ENCODE measurements at places on chromosomes 5 and 9. TPM values are rescaled to one million over a fixed set of nuclear protein-coding genes. Genes with fewer than 3 reads are reported as not detected.

GRCh38 chr5:154273963-154274827 lies 83.7 kb downstream of the GALNT10 start:
- no peak for DNase-seq

The C5orf58 gene
- polyA plus RNA-seq: 0.35 TPM

GRCh38 chr5:62729675-62730074 lies 151.1 kb downstream of the LRRC70 start:
- DNase-seq: no peak

The C5orf52 gene
- polyA plus RNA-seq: not detected

GRCh38 chr9:31535651-31536050 lies 848.8 kb upstream of the ACO1 start:
- peak; percentile 25 for DNase-seq

GRCh38 chr5:122201365-122201764 lies 72.0 kb downstream of the ZNF474 start:
- DNase-seq: no peak

DNA sequence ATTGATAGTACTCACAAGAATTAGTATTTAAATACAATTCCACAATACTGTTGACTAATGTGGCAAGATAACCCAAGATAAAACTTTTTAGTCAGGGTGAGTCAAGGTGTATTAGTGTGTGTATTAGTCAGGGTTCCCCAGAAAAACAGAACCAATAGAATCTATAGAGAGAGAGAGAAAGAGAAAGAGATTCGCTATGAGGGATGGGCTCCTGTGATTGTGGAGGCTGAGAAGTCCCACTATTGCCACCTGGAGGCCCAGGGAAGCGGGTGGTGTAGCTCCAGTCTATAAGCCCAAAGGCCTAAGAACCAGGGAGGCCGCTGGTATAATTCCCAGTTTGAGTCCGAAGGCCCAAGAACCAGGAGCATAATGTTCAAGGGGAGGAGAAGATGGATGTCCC lies 10.0 kb upstream of the SHISAL2B start:
- no peak for DNase-seq

DNA sequence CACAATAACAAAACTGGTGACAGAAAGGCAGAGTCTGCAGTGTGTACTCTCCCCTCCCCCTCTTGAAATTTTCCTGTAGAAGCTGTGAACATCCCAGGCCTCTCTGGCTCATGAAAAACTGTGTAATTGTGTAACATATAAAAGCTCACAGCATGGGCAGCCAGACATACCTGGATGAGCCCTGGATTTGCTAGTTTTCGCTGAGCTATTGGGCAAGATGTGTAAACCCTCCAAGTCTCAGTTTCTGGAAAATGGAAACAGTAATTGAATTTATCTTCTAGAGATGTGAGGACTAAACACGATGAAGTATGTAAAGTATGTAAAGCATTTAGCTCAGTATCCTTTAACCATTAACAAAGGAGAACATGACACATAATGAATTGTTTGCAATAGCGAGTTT lies 143.2 kb upstream of the ANKH start:
- DNase-seq: no peak

The LRRTM2 gene
- polyA plus RNA-seq: 0.90 TPM

- no peak for DNase-seq
Observed at GRCh38 chr9:31745468-31745867, 639.0 kb upstream of the ACO1 start.

The BTNL3 gene
- polyA plus RNA-seq: not detected

The SUB1 gene
- 203 TPM for polyA plus RNA-seq

GRCh38 chr5:119304439-119305211 lies 51.2 kb upstream of the TNFAIP8 start:
- DNase-seq: no peak

- no peak for DNase-seq
Observed at GRCh38 chr5:95172659-95173058, 112.2 kb downstream of the MCTP1 start.

GRCh38 chr5:43061352-43062075 lies 21.4 kb upstream of the ANXA2R start:
- DNase-seq: no peak

DNA sequence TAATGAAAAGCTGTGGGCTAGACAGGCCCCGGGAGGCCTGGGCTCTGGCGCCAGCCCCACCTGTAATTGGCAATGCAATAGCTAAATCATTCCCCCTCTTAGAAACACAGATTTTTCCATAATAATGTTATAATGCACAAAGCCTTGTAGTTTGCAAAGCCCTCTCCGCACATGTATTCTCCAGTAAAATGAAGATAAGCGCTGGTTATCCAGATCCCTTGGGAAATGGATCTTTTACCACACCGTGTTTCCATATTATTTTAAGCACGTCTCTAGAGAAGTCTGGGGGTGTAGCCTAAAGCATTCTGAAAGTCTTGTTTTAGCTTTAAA lies 1.1 kb upstream of the APBA1 start:
- DNase-seq: no peak

DNA sequence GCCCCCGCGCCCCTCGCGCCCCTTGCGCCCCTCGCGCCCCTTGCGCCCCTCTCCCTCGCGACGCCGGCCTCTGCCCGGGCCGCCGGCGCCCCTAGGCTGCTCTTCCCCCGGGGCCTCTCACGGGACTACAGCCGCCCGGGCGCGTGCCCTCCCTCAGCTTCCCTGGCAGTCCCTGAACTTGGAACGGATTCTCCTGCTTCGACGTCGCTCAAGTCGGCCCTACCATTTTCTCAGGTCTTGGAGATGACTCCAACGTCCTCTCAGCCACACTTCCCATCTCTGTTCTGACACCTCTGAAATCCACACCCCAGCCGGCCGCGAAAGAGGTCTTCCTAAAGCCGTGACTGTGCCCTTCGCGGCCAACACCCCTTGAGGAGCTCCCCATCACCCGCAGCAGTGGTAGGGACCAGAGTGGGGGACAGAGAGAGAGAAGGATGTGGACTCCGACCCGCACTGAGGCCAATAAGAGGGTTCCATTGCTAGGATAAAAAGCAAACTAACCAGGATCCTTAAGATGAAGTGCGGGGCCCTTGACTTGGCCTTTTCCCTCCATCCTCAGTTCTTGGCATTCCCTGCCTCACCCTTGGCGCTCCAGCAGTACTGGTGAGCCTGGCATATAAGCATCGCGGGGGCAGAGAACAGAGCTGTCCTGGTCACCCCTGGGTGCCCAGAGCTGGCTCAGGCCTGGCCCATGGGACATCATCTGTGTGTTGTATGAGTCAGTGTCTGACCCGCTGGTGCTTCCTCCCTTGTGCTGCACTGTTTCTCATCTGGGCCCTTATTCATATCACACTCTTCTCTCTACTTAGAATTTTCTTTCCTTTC lies 38.6 kb upstream of the GARNL3 start:
- DNase-seq: no peak

Measured in hindlimb muscle (tissue), 1 donor.